Activated naive CD8-positive, alpha-beta T cell treated with anti-CD3 and anti-CD28 coated beads, Interleukin-2, amount 10 ng/mL, durations not matched to agents 7 days and 5 days (primary cell): ENCODE measurements at places on chromosomes 5 and 9. TPM values are rescaled to one million over a fixed set of nuclear protein-coding genes. Genes with fewer than 3 reads are reported as not detected.

The C5orf52 gene
- total RNA-seq = not detected

DNA sequence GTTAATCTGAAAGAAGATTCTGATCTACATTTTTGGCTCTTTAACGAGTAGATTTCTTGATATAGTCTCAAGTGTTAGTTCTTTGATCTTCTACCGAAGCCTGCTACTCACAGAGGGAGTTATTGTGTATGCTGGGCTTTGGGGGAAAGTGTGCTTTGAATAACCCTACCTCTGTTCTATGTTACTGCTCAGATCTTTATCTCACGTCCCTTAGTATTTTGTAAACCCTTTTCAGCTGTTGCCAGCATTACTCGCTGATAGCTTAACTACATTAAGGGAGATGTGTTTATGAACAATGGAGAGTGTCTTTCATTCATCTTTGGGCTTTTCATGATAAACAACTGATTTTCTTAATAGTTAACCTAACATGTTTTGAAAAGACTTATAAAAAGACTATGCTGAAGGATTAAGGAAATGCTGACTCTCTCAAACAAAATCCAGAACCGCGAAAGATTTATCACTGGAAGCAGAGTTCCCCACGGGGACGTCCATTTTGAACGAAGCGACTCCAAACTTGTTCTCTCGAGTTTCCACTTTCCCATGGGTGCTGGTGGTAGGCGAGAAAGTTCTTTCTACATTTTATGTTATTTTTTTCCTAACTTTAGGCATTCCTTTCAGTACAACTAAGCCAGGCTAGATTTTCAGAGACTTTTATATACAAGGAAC, 27.9 kb upstream of the ALDH1A1 start:
- no peak overlapping the region for H3K27ac ChIP-seq
- H3K27me3 ChIP-seq = peaks cover 3% of the 10 kb centered on the region
- H3K36me3 ChIP-seq = no peaks in the 10 kb centered on the region
- H3K4me3 ChIP-seq = no peak overlapping the region

GRCh38 chr9:5714501-5715401, 85.8 kb downstream of the RIC1 start:
- no peaks in the 10 kb centered on the region for H3K27me3 ChIP-seq
- peaks cover 70% of the 10 kb centered on the region for H3K36me3 ChIP-seq
- peaks cover 1% of the 10 kb centered on the region for H3K4me1 ChIP-seq
- H3K4me3 ChIP-seq = no peak overlapping the region

The SH3RF2 gene
- total RNA-seq = not detected

DNA sequence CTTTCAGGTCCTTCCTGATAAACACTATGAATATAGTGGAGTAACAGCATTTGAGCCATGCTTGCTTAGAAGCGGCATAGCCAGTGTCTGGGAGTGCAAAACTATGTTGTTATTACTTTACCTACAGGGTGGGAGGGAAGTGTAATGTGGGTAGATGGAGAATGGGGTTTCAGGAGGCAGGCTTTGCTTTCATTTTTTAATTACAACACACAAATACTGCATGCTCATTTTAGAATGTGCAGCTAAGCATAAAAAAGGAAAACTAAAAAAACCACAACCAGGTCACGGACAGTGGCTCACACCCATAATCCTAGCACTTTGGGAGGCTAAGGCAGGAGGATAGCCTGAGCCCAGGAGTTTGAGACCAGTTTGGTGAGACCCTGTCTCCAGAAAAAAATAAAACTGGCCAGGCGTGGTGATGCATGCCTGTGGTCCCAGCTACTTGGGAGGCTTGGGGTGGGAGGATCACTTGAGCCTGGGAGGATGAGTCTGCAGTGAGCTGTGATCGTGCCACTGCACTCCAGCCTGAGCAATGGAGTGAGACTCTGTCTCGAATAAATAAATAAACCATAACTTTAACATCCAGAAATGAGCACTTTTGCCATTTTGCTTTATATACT, 20.2 kb downstream of the HAVCR1 start:
- peaks cover 27% of the 10 kb centered on the region for H3K36me3 ChIP-seq
- H3K4me3 ChIP-seq = peak overlapping the region; percentile 66
- peaks cover 19% of the 10 kb centered on the region for H3K4me1 ChIP-seq
- DNase-seq = no peak
